ENCODE measurements at places on chromosomes 11 and 22.

DNA sequence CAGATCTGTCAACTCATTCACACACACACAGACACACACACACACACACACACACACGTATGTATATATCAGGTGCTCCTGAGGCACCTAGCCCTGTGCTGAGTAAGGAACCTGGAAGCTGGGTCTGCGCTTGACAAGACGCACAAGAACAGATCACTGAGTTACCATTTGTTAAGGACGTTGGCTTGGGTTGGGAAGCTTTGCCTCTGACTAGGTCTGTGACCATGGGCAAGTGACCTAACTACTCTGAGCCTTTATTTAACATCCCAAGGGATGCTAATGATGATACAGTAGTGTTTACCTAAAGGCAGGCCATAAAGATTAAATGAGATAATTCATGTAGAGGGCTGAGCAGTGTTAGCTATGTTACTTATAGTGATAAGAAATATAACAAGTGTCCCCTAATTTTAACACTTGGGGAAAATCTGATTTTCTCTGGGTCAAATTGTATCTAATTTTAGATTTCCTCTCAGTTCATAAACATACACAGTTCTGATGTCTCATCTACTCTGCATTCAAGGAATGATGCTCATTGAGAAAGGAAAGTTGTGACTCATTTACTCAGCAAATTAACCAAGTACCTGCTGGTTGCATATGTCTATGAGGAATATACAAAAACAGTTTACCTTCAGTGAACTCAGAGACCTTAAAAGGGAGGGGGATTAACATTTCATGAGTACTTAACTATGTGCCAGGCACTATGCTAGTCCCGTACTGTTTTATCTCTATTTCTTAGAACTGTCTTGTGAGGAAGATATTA, 13.6 kb downstream of the RNF185 start:
- H3K4me3 ChIP-seq: peak overlapping the region; percentile 23
- H3K27ac ChIP-seq: peak overlapping the region; percentile 84
- H3K4me1 ChIP-seq: peaks cover 47% of the 10 kb centered on the region
- no peaks in the 10 kb centered on the region for H3K27me3 ChIP-seq

DNA sequence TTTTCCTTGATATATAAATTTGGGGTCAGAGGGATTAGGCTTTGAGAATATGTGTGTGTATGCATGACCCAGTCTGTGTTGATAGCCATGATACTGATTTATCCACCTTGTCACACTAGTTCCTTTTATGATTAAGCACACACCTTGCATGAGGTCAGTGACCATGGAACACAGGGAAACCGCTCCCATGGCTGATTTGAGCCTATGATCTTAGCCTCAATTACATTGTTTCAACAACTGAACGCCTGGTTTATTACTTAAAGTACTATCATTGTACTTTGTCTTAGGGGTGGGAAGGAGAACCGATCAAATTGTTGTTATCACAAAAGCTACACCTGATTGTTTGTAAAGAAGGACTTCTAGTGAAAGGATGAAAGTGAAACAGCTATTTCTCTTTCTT, 70.7 kb downstream of the ARFGAP2 start:
- no peaks in the 10 kb centered on the region for H3K27me3 ChIP-seq
- no peak overlapping the region for H3K4me3 ChIP-seq
- H3K4me1 ChIP-seq: peaks cover 3% of the 10 kb centered on the region
- H3K36me3 ChIP-seq: no peaks in the 10 kb centered on the region
- no peak overlapping the region for H3K27ac ChIP-seq
- no peak for DNase-seq

DNA sequence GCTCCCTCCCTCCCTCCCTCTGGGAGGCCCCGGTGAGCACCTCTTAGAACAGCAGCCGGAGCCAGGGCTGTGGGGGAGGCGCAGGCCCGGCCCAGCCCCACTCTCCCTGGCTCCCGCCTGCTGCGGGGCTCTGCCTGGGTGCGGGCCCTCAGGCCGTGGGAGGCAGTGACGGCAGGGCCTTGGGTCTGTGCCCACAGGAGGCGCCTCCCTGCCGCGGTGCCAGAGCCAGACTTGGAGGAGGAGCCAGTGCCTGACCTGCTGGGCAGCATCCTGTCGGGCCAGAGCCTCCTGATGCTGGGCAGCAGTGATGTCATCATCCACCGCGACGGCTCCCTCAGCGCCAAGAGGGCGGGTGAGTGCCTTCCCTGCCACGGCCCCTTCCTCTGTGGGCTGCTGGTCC, 9.5 kb downstream of the IRF7 start:
- peaks cover 13% of the 10 kb centered on the region for H3K36me3 ChIP-seq
- no peak for DNase-seq
- H3K27me3 ChIP-seq: no peaks in the 10 kb centered on the region
- no peak overlapping the region for H3K4me3 ChIP-seq

GRCh38 chr11:6622261-6623171, 3.3 kb upstream of the TPP1 start:
- no peaks in the 10 kb centered on the region for H3K27me3 ChIP-seq
- H3K36me3 ChIP-seq: no peaks in the 10 kb centered on the region

GRCh38 chr11:110710628-110711381, 1.4 kb downstream of the ARHGAP20 start:
- H3K27me3 ChIP-seq: peaks cover 48% of the 10 kb centered on the region
- H3K4me3 ChIP-seq: peak overlapping the region; percentile 57
- DNase-seq: peak; percentile 8
- H3K4me1 ChIP-seq: peaks cover 14% of the 10 kb centered on the region
- no peaks in the 10 kb centered on the region for H3K36me3 ChIP-seq
- H3K27ac ChIP-seq: no peak overlapping the region

- no peaks in the 10 kb centered on the region for H3K27me3 ChIP-seq
- no peak for DNase-seq
- H3K4me3 ChIP-seq: no peak overlapping the region
- no peaks in the 10 kb centered on the region for H3K36me3 ChIP-seq
These were observed 244.7 kb downstream of the SOX6 start for GRCh38 chr11:16111690-16112089.

- H3K36me3 ChIP-seq: no peaks in the 10 kb centered on the region
- H3K4me3 ChIP-seq: peak overlapping the region; percentile 71
- H3K4me1 ChIP-seq: peaks cover 10% of the 10 kb centered on the region
- no peak for DNase-seq
- peaks cover 8% of the 10 kb centered on the region for H3K27me3 ChIP-seq
These were observed 638 bp downstream of the PARVA start for GRCh38 chr11:12377824-12378593.

GRCh38 chr11:34267013-34267412, 90.8 kb downstream of the ABTB2 start:
- H3K27ac ChIP-seq: no peak overlapping the region
- peaks cover 2% of the 10 kb centered on the region for H3K27me3 ChIP-seq
- H3K36me3 ChIP-seq: no peaks in the 10 kb centered on the region
- H3K4me3 ChIP-seq: no peak overlapping the region
- DNase-seq: no peak

GRCh38 chr22:35343664-35344550, 37.0 kb upstream of the HMOX1 start:
- no peaks in the 10 kb centered on the region for H3K27me3 ChIP-seq

DNA sequence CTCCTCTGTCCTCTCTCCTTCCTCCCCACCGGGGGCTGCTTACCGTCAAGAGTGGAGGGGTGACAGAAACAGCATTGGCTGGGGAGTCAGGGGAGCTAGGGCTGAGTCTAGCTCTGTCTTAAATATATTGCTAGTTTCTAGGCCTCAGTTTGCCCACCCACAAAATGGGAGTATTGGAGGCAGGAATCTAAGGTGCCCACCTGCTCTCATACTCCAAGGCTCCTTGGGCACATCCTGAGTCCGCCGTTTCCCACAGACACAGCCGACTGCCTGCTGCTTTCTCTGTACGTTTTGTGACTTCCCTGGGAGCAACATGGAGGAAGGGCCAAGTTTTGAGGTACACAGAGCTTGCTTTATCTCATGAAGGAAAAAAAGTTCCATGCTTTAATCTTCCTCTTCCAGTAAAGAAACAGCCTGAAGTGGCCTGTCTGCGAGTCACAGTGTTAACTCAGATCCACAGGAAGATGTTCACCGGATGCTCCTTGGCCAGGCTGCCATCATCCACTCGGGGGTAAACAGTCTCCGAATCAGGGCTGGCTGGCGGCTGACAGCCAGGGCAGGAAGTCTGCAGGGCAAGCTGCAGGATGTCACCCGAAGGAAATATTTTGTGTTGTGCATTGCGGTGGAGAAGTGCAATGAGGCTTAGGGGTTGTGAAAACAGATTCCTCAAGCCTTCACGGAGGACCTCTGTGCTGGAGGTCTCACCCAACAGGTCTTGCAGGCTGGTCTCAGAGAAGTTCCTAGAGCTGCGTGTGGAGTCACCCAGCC, 11.0 kb upstream of the CERK start:
- H3K36me3 ChIP-seq: no peaks in the 10 kb centered on the region
- H3K27ac ChIP-seq: peak overlapping the region; percentile 32
- H3K4me3 ChIP-seq: peak overlapping the region; percentile 48
- H3K27me3 ChIP-seq: no peaks in the 10 kb centered on the region
- peaks cover 22% of the 10 kb centered on the region for H3K4me1 ChIP-seq

GRCh38 chr11:78332174-78332866, 85.3 kb downstream of the GAB2 start:
- peaks cover 6% of the 10 kb centered on the region for H3K4me1 ChIP-seq
- H3K4me3 ChIP-seq: no peak overlapping the region
- H3K36me3 ChIP-seq: no peaks in the 10 kb centered on the region
- DNase-seq: no peak
- no peak overlapping the region for H3K27ac ChIP-seq

DNA sequence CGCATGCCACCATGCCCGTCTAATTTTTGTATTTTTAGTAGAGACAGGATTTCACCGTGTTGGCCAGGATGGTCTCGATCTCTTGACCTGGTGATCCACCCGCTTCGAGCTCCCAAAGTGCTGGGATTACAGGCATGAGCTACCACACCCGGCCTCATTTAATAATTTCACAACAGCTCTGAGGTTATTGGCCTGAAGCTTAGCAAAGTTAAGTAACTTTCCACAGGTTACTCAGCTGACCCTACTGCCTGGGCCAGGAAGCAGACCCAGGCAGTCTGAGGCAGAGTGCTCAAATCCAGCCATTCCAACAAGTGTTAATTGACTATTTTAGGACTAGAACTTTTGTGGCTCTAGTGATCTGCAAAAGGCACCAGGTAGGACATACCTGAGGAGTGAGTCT, 52.2 kb upstream of the L3MBTL2 start:
- no peak overlapping the region for H3K27ac ChIP-seq
- H3K27me3 ChIP-seq: no peaks in the 10 kb centered on the region
- H3K4me3 ChIP-seq: no peak overlapping the region
- H3K36me3 ChIP-seq: peaks cover 64% of the 10 kb centered on the region
- H3K4me1 ChIP-seq: peaks cover 4% of the 10 kb centered on the region

DNA sequence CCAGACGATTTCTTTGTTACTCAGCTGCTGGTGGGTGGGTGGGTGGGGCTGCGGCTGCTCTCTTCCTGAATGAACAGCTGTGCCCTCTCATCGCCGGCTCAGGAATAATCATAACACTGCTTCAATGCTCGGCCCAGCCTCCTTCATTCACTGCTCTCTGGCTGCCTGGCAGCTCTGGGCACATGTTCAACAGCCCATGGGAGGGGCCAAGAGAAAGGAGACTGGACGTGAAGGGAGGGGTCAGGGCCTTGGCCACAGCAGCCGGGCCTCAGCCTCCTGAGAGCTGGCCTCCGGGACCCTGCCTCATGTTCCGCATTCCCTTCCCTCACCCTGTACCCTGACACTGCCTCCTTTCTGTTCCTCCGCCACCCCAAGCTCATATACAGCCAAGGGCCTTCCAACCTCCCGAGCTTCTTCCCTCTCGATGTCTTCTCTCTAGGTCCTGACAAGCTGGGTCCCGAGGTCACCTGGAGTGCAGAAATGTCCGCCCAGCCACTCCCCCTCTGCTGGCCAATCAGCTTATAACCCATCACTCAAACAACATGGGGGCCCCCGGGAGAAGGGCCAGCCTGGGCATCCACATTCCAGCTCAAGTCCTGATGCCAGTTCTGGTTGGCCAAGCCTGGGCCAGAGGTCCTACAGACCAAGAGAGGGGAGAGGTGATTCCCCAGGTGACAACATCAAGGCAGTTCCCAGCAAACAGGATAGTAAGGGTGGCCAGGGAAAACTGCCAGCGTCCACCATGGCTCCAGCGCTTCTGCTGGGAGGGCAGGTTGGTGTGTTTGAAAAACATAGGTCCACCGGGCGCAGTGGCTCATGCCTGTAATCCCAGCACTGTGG, 3.2 kb upstream of the CSDC2 start:
- H3K27me3 ChIP-seq: peaks cover 18% of the 10 kb centered on the region
- no peak overlapping the region for H3K4me3 ChIP-seq
- H3K4me1 ChIP-seq: no peaks in the 10 kb centered on the region
- H3K36me3 ChIP-seq: no peaks in the 10 kb centered on the region
- H3K27ac ChIP-seq: no peak overlapping the region

- no peak overlapping the region for H3K4me3 ChIP-seq
- H3K36me3 ChIP-seq: no peaks in the 10 kb centered on the region
- DNase-seq: no peak
- H3K4me1 ChIP-seq: no peaks in the 10 kb centered on the region
These were observed 126.6 kb downstream of the DSCAML1 start for GRCh38 chr11:117670443-117670842.

- no peaks in the 10 kb centered on the region for H3K27me3 ChIP-seq
- peaks cover 2% of the 10 kb centered on the region for H3K4me1 ChIP-seq
- no peak for DNase-seq
- no peak overlapping the region for H3K27ac ChIP-seq
- H3K36me3 ChIP-seq: no peaks in the 10 kb centered on the region
These were observed 114.2 kb downstream of the CACNA1I start for GRCh38 chr22:39684702-39685281.

- no peaks in the 10 kb centered on the region for H3K36me3 ChIP-seq
- H3K27ac ChIP-seq: no peak overlapping the region
- H3K27me3 ChIP-seq: peaks cover 4% of the 10 kb centered on the region
- peak; percentile 20 for DNase-seq
- H3K4me3 ChIP-seq: no peak overlapping the region
- no peaks in the 10 kb centered on the region for H3K4me1 ChIP-seq
These were observed 35.8 kb downstream of the TNKS1BP1 start for GRCh38 chr11:57288771-57289579.

DNA sequence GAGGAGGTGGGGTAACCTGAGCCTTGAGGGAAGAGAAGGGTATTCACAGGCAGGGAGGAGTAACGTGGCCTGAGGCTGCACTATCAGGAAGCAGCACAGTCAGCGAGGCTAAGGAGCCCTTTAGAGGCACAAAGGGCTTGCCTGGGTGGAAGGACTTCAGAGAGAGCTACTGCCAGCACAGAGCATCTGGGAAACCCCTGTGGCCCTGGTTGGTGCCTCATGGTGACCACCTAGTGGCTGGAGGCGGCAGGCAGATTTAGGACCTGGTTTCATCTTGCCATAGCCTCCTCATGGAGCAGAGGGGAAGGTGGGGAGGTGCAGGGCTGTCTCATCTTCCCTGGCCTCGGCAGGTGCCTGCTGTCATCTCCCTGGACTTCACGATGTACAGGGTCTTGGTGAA, 64.5 kb downstream of the MPPED1 start:
- peaks cover 9% of the 10 kb centered on the region for H3K4me1 ChIP-seq
- peaks cover 16% of the 10 kb centered on the region for H3K27me3 ChIP-seq
- H3K4me3 ChIP-seq: no peak overlapping the region
- DNase-seq: no peak
- H3K27ac ChIP-seq: no peak overlapping the region
- no peaks in the 10 kb centered on the region for H3K36me3 ChIP-seq

All from activated naive CD4-positive, alpha-beta T cell treated with anti-CD3 and anti-CD28 coated beads for 36 hours (primary cell).